Urinary bladder (tissue), 4 donors: ENCODE measurements at places on chromosomes 12 and 14.

- DNase-seq, result no peak
Measured at GRCh38 chr14:73422515-73422914, 35.8 kb downstream of the NUMB start.

DNA sequence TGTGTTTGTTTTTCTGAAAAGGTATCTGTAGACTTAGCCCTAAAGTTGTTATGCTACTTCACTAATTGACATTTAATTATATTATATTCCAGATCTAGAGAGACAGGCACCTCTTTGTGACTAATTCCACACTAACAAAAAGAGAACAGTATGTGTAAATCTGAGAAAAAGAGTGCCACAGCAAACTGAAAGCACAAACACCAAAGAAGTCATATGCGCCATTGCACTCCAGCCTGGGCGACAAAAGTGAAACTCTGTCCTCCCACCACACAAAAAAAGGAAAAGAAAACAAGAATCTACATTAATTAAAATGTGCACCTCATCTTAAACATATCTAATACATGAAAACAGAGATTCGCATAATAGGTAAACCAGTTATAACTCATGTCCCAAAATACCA is 4.4 kb upstream of the CSRNP2 start:
- DNase-seq, result no peak

- DNase-seq, result no peak
Measured at GRCh38 chr12:103334466-103334865, 161.3 kb downstream of the C12orf42 start.

DNA sequence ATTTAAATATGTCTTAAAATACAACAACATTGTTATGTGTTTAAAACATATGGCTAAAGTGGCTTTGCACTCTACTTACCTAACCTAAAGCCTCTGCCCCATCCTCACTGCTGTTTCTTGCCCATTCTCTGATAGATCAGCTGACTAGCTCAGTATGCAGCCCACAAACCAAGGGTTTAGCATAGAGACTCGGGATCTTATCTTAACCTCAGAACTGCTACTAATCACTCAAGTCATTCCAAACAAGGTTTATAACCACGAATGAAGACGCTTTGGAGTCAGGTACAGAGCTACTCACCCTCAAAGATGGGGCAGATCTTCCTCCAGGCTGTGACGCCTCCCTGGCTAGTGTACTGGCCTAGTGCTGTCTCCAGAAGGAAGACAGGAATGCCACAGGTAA is 19.3 kb downstream of the SLC6A13 start:
- no peak for DNase-seq

DNA sequence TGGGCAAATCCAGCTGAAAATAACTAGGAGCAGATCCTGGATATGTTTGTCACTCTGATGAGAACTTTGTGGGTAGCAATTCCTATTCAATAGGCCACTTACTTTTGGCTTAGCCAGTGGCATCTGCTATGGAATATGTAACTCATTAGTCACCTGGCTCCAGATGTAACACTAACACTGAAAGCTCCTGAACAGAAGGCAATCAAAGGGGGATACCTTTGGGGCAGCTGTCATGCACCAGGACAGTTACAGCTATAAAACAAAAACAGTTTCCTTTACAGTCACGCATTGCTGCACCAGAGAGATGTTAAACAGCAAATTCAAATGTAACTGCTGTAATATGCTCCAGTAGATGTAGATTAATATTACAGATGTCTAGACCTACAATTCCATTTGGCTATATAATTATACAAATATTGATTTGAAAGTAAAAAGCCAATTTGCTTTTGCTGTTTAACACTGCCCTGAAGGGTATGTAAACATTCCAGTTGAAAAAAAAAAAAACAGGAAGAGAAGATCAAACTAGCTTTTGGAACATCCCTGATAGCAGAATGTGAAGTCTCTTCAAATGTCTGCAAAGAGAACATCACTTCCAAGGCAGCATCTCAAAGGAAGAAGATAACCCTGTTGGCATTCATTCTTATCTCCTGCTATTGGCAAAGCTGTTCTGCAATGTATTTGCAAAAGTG is 18.4 kb downstream of the RACGAP1 start:
- DNase-seq, result no peak
